ENCODE measurements at places on chromosomes 7 and 10. TPM values are rescaled to one million over a fixed set of nuclear protein-coding genes. Genes with fewer than 3 reads are reported as not detected.

FRMPD2 gene
- total RNA-seq: not detected

CRPPA gene
- total RNA-seq: 0.34 TPM

CLRN3 gene
- not detected for total RNA-seq

BMPER gene
- 7.6 TPM for total RNA-seq

CPN1 gene
- 0.16 TPM for total RNA-seq

ASIC3 gene
- 11.6 TPM for total RNA-seq

STK31 gene
- 0.43 TPM for total RNA-seq

KNDC1 gene
- total RNA-seq: 3.2 TPM

LEP gene
- not detected for total RNA-seq

GOLGA7B gene
- 4.9 TPM for total RNA-seq

HECTD2 gene
- total RNA-seq: 4.3 TPM

PDE6C gene
- not detected for total RNA-seq

CTTNBP2 gene
- 0.41 TPM for total RNA-seq

TMEM176B gene
- 0.16 TPM for total RNA-seq

TAS2R3 gene
- not detected for total RNA-seq

UTF1 gene
- total RNA-seq: not detected

TAS2R39 gene
- not detected for total RNA-seq

C10orf105 gene
- not detected for total RNA-seq

ZP3 gene
- total RNA-seq: 17.5 TPM

LRRTM3 gene
- not detected for total RNA-seq

MBLAC1 gene
- total RNA-seq: 2.3 TPM

CUZD1 gene
- total RNA-seq: 0.94 TPM

ITGB8 gene
- 0.70 TPM for total RNA-seq

CNPY1 gene
- not detected for total RNA-seq

SLIT1 gene
- 0.03 TPM for total RNA-seq

TYW1 gene
- total RNA-seq: 17.5 TPM

AKR1C4 gene
- total RNA-seq: 0.18 TPM

FHIP2A gene
- 10.1 TPM for total RNA-seq

ATOH7 gene
- 0.19 TPM for total RNA-seq

RNF133 gene
- total RNA-seq: not detected

ASZ1 gene
- total RNA-seq: not detected

GJD4 gene
- not detected for total RNA-seq

Measured in A549 treated with DMSO at 1 μM for 4 hours (cell line).